Skin of body (tissue), 3 donors: ENCODE measurements at places on chromosomes 6 and 20. TPM values are rescaled to one million over a fixed set of nuclear protein-coding genes. Genes with fewer than 3 reads are reported as not detected.

ENPP5 gene
- total RNA-seq, result 0.99 TPM

NKX2-4 gene
- not detected for total RNA-seq

RIMS4 gene
- 1.3 TPM for total RNA-seq

HSPA1B gene
- 286 TPM for total RNA-seq

CTCFL gene
- 0.10 TPM for total RNA-seq
